ENCODE measurements at places on chromosomes 11 and 22.

DNA sequence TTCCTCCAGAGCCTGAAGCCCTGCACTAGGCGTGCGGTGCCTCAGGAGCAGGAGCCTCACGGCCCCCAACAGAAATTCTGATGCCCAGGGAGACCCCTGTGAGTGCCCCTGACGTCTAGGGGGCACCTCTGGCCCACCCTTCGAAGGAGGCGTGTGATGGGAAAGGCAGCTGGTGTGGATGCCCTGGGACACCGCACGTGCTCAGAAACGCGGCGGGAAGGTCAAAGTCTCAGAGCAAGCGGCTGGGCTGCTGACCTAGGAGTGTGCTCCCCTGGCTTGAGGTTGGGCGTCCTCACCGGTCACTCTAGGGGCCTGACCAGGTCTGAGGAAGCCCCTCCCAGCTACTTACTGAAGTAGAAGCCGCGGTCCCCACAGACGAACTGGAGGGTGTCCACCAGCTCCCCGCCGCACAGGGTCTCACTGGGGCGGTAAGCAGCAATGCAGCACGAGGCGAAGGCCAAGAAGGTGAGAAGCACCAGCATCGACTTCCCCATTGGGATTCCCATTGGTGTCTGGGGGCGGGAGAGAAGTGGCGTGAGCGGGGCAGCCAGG lies 4.1 kb downstream of the IGF2 start:
- DNase-seq: no peak

DNA sequence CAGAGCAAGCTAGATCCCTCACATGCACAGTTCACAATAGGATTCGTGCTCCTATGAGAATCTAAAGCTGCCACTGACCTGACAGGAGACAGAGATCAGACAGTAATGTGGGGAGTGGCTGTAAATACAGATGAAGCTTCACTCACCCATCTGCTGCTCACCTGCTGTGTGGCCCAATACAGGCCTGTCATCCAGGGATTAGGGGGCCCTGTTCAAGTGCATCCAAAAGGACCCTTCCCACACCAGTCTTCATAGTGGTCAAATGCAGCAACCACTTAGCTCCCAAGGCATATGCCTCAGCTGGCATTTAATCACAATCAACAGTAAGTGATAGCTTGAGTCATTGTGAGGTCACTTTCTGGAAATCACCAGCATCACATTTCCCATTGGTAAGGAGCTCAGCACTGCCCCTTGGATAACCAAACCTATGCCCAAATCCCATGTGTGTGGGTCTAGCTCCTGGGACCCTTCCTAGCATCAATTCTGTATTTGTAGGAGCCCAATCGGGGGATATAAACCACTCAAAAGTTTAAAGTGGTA lies 65.6 kb downstream of the OR4C45 start:
- no peak for DNase-seq

GRCh38 chr22:41480397-41480735 lies 11.4 kb downstream of the ACO2 start:
- DNase-seq: no peak

- no peak for DNase-seq
Measured at GRCh38 chr11:119590651-119591351, 138.2 kb downstream of the NECTIN1 start.

GRCh38 chr11:109695696-109696095 lies 273.7 kb downstream of the C11orf87 start:
- DNase-seq: no peak

DNA sequence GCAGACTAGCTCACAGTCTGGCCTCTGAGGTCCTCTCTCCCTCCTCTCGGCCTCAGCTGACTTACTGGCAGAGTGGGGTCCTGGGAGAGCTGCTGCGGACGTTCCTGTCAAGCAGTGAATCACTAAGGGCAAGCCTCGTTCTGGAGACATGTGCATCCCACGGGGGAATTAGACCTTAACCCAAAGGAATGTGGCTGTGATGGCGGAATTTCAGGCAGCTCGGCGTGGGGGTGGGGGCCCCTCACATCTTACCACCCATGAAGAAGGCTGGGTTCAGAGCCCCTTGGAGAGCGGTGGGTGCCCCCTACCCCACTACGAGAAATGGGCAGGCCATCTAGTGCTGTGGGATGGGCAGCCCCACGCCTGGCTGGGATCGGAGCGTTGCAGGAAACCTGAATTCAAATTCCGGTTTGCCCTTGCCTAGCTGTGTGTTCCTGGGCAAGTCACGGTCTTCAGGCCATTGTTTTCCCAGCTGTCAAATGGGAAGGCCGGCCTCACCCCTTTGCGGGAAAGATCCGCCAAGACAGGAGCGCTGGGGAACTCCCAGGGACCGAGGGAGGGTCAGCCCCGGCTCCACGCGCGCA lies 554 bp downstream of the LRRC32 start:
- DNase-seq: no peak

DNA sequence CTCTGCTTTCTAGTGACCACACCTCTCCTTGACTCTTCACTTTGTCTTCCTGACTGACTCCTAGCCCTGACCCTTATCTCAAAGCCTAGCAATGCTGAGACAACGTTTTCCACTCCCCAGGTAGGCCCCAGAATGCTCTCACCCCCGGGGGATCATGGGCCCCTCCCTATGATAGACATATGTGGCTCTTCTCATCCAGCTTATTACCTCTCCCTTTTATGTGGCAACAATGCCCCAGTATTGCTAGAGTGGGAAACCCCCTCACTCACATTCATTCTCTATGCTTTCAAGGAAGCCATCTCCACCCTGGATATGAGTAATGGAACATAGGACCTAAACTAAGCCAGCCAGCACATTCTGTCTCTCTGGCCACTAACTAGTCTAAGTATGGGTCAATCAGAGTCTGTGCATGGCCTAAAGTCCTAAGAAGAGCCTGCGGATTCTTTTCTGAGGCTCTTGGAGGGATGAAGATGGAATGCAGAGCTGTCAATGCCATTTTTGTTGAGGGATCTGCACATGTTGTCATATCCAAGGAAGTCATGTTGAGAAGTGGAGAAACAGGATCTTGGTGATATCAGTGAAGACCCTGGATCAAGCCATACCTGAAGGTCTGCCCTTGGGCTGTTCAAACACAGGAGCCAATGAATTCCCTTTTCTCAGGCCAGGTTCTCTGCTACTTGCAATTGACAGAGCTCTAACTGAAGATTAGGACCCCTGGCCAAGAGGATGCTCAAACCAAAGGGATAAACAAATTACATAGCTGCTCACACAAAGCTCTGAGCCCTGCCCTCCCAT lies 79.8 kb upstream of the GRK3 start:
- no peak for DNase-seq

- DNase-seq: no peak
Measured at GRCh38 chr11:82663535-82663934, 70.1 kb downstream of the FAM181B start.

GRCh38 chr22:43243324-43243723 lies 56.4 kb upstream of the TTLL12 start:
- DNase-seq: no peak

DNA sequence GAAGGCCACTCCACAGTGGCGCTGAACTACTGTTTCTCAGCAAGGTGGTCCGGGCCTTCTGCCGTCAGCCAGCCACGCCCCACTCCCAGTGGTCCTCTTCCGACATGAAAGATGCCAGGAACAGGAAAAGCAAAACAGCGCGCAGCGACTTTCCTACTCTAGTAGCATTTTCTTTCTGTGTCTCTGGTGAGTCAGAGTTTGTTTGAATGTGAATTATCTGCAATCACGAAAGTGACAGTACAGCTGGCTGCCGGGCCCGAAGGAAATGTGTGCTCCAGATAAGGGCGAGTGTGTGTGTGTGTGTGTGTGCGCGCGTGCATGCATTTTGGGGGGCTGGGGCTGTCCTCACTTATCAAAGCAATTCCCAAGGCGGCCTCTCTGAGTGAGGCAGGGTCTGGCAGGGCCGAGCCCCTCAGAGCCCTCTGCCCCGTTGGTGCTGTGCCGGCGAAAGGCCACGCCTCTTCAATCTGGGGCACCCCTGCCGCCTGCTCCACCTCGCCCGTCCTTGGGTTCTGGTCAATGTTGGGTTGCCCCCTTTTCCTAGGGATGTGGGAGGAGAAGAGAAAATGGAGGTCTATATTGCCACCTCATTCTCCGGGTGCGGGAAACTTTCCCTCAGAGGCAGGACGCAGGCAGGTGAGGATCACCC lies 288.5 kb downstream of the KIRREL3 start:
- DNase-seq: no peak

GRCh38 chr11:78981153-78981552 lies 406.5 kb upstream of the NARS2 start:
- DNase-seq: no peak

DNA sequence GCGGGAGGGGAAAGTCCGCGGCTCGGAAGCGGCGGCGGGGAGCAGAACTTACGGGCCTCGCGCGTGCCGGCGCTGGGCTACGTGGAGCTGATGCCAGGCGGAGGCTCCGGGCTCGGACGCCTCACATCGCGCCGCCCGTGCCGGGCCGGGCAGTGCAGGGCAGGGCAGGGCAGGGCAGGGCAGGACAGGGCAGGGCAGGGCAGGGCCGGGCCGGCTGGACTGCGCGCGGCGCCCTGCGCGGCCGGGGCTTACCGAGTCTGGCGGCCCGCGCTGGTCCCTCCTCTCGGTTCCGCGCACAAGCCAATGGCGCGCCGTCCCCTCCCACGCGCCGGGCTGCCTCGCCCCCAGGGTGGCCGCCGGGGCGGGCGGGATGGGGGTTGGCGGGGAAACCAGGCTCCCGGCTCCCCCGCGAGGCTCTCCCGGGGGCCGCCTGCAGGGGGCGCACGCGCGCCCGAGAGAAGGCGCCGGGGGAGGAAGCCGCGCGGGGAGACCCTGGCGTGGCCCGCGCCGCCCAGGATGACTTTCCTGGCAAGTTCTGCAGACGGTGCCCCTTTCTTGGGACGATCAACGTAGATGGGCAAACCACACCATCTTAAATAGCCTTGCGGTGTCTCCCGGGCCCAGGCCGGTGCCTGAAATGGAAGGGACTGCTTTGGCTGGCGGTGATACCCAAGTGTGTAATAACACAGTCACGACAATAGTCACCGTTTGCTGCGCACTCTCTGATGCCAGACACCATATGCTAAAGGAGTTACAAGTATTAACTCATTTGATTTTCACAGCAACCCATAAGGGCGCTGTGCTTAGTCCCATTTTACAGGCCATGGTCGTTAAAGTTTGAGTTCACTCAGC lies at the start of gene TP53I11:
TP53I11 (minus strand) TSS at position 259 of the 852 bp plus-strand sequence. CDS start 12,548 bp downstream, outside the sequence.
- peak; percentile 71 for DNase-seq

DNA sequence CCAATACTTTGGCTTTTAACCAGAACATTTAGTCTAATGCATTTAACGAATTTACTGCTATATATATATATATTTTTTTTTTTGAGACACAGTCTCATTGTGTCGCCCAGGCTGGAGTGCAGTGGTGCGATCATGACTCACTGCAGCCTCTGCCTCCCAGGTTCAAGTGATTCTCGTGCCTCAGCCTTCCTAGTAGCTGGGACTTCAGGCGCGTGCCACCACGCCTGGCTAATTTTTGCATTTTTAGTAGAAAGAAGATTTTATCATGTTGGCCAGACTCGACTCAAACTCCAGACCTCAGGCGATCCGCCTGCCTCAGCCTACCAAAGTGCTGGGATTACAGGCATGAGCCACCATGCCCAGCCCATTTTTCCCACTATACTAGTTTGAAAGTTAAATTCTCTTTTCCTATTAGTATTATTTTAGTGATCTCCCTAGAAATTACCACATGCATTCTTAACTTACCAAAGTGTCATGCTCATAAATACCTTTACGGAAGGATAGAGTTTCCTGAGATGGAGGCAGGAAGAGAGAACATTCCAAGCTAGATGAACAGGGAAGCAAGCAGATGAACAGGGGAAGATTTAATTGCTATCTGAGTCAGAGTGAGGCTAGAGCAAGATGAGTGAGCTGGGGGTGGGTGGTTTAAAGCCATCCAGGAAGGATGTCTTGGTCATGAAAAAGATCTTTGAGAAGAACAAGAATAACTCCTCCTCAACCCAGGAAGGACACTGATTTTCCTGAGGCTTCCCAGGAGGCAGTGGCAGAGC lies 4.4 kb upstream of the PGAP2 start:
- DNase-seq: no peak

DNA sequence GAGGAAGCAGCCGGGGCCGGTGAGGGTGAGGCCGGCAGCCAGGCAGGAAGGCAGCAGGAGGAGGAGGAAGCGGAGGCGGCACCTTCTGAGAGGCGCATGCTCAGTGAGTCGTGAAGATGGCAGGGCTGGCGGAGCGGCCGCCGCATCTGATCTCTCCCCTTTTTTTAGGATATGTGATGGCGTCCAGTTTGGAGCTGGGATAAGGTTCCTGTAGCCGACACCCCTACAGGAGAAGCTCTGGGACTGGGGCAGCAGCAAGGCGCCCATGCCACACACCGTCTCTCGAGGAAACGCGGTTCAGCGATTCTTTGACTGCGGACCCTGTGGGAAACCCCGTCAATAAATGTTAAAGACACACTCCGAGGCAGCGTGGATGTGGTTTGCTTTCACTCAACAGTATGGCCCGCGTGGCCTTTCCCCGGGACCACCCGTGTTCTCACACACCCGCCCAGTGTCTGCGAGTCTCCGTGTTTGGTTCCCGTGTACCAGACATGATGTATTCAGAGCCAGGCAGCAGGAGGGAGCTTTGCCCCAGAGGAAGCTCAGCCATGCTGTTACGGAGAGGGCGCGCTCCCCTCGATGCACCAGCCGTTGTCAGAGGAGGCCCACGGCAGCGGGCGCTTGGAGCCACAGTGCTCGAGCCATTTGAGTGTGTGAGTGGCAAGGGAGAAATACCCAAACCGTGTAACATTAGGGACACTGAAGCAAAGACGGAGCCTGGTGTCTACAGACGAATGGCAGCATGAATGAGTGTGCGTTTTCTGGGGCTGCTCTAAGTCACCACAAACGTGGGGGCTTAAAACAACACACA lies 27.7 kb upstream of the PARVB start:
- DNase-seq: peak; percentile 87

DNA sequence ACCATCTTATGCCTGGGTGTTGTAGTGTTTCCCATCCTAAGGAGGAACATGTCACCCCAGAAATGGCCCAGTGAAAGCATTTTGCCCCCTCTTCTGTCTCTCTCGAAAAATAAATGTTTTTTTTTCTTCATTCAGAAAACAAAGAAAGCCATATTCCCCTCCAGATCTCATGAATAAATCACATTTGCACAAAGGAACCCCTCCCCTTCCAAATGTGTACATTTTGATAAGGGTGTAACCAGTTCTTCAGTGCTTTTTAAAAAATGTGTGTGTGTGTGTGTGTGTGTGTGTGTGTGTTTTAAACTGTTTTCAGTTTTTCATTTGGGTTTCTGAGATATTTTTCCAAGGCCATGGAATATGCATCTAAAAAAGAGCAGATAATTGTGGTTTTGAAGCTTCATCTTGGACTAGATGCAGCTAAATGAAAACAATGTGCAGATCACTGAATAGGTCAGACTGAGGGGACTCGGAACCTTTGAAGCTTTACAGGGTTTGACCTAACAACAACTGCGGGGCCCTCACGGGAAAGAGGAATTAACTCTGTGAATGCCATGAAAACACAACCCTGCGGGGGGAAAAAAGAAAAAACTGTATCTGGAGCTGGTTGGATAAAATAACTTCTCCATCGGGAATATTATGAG lies 76.4 kb downstream of the YAP1 start:
- no peak for DNase-seq

All from germinal center (tissue), 1 donor.